ENCODE measurements at places on chromosomes 11 and 22. TPM values are rescaled to one million over a fixed set of nuclear protein-coding genes. Genes with fewer than 3 reads are reported as not detected.

GRCh38 chr22:23764899-23765881 is 2.4 kb downstream of the C22orf15 start:
- DNase-seq: no peak

- DNase-seq: no peak
Observed at GRCh38 chr11:60957188-60957587, 5.2 kb upstream of the SLC15A3 start.

- no peak for DNase-seq
Observed at GRCh38 chr11:47593492-47593933, 698 bp downstream of the C1QTNF4 start.

DNA sequence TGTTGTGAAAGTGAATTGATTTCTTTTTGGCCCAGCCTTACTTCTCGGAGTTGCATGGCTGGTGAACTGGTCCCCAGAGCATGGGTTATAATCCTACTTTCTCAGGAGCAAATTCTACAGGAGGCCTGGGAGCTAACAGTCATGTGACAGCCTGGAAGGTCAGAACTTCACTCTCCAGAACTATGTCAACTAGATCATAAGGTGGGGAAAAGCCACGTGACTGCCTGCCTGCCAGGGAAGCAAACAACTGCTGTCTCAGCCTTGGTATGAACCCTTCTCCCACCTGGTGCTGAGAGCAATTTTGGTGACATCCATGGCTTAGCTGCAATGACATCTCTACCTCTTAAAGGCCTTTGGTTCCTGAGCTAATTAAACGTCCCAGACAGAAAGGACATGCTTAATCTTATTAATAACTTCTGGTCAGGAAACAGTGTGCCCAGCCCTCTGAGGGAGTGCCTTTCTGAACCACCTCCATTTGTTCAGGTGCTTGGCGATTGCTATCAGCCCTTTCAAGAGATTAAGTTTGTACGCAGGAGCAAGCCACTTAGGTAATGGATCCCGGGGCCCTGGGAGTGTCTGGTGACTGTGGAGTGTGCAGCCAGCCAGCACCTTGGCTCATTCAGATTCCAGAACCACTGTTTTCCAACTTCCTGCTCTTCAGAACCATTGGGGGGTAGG is 1.4 kb upstream of the CREB3L1 start:
- no peak for DNase-seq

GRCh38 chr11:46743693-46744339 is 24.8 kb downstream of the F2 start:
- no peak for DNase-seq

- DNase-seq: no peak
Observed at GRCh38 chr11:77167111-77167626, 39.1 kb downstream of the MYO7A start.

DNA sequence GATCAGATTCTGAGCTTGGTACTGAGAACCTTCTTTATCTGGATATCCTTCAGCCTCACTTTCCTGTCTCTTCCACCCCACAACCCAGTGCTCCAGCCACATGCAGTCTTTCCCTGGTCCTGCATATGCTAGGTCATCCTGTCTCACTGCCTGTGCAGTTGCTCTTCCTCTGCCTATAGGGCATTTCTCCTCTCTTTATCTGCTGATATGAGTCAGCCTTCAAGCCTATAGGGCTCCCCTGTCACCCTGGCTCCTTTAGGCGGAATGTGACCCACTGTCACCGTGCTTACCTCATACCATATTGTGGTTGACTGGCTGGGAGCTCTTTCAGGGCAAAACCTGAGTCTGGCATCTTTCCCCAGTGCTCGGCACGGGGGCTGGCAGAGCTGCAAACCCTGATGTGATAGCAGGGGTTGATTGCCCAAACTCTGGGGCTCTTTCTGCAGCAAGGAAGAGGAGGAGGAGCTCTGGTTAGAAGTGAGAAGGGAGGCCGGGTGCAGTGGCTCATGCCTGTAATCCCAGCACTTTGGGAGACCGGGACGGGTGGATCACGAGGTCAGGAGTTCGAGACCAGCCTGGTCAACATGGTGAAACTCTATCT is 26.3 kb downstream of the MEI1 start:
- no peak for DNase-seq

GRCh38 chr22:37898441-37899181 is 7.5 kb upstream of the MICALL1 start:
- DNase-seq: peak; percentile 73

DNA sequence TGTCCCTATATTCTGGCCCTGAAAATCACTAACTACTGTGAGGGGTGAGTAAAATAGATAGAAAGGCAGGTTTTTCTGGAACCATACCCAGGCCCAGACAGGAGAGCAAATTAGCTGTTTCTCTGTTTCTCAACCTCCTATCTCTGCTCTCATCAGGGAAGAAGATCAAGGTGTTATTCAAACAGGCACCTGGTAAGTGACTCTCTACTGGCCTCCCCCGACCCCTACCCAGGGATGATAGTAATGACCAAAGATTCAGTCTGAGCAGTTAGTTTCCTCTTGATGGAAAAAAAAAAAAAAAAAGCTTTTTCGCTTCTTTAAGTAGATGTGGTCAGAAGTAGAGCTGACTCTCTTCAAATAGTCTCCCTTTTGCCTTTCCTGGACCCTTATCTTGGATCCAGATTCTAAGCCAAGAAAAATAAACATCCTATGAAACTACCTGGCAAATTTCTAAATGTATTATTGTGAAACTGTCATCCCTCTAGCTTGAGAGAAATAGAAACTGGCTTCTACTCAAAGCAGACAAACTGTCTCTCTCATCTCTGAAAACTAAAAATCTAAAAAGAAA is 9.9 kb downstream of the LRRC4C start:
- DNase-seq: no peak

- DNase-seq: peak; percentile 14
Observed at GRCh38 chr11:104897891-104898684, at the start of gene CASP12. Gene CASP12, minus strand, starts transcription at chr11:104898460.

DNA sequence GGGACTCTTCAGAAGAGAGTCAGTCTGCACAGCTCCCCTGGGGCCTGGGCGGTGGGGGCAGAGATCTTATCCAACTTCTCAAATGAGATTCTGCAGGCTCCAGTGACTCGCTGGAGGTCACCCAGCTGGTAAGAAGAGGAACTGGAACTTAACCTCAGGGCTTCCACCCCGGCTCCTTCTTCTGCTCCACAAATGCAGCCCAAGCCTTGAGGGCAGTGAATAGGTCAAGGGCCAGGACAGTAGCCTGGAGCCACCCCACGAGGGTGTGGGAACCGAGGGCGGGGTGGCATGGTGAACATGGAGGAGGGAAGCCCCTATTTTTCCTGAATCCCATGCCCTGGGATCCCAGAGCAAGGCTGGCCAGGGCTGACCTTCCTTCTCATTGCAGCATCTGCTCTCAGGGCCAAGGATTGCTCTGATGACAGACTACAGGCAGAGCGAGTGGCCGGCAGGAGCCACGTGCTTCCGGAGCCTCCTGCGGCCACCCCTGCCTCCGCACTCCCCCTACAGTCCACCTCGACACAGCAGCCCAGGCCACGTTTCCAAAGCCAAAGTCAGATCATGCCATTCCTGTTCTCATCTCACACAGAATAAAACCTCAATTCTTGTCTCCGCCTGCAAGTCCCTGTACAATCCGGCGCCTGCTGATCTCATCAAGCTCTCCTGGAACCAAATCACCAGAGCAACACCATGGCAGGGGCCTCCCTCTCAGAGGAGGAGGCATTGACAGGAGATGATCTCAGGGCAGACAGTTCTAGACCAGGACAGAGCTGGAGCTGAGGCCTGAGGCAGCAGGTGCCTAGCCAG is 21.1 kb upstream of the UPK3A start:
- DNase-seq: peak; percentile 74

DNA sequence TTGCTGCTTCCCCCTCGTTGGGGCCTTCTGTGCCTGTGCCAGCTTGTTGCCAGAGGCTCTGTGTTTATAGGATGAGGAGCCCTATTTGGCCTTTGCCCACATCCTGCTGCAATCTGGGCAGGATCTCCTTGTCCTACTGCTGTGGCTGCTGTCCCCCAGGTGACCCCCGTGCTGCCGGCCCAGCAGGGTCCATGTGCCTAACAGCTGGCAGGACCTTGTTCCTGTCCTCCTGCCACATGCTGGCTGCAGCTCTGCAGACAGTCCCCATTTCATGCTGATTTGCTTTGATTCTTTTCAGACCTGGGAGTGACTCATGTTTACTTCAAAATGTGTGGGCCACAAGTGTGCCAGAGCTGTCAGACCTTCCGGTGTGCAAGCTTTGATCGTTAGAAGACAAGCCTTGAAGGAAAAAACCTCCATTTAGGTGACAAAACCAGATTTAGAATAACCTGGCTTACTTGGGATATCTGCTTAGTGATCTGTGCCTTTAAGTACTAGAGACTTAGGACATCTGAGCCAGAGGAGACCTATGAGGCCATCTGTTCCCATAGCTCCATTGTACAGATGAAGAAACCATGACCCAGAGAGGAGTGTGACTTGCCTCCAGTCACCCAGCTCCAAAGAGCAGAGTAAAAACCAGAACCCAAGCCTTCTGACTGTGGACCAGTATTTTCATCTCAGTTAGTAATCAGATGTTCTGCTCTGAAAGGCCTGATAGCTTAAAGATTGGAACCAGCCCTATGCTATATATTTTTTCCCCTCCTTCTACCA is 11.1 kb downstream of the NAV2 start:
- DNase-seq: peak; percentile 58

DNA sequence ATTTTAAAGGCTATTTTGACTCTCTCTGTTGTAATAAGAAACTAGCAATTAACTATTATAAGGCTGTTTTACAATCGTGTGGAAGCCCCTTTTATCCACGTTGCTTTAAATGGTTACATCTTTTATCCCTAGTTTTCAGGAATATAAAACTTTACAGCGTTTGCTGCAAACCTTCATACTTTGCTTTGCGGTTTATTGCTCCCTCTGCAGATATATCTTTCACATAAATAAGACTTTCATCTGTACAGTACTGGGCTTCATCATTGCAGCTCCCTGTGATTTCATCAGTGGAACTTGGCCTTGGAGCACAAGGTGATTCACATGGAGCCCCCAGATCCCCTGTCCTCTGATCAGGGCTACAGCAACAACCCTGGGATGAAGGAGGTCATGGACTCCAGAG is 25.6 kb downstream of the HTR3A start:
- no peak for DNase-seq

- no peak for DNase-seq
Observed at GRCh38 chr11:91433284-91434010, 791.2 kb upstream of the FAT3 start.

GRCh38 chr11:24861440-24861839 is 364.6 kb downstream of the LUZP2 start:
- no peak for DNase-seq

- DNase-seq: no peak
Observed at GRCh38 chr11:13638422-13638821, 30.0 kb upstream of the FAR1 start.

- no peak for DNase-seq
Observed at GRCh38 chr11:121645596-121645995, 192.8 kb upstream of the SORL1-AS1 start.

- no peak for DNase-seq
Observed at GRCh38 chr11:36885154-36885553, 287.1 kb upstream of the RAG2 start.

- DNase-seq: no peak
Observed at GRCh38 chr11:130593064-130593463, 144.6 kb downstream of the ADAMTS15 start.

DNA sequence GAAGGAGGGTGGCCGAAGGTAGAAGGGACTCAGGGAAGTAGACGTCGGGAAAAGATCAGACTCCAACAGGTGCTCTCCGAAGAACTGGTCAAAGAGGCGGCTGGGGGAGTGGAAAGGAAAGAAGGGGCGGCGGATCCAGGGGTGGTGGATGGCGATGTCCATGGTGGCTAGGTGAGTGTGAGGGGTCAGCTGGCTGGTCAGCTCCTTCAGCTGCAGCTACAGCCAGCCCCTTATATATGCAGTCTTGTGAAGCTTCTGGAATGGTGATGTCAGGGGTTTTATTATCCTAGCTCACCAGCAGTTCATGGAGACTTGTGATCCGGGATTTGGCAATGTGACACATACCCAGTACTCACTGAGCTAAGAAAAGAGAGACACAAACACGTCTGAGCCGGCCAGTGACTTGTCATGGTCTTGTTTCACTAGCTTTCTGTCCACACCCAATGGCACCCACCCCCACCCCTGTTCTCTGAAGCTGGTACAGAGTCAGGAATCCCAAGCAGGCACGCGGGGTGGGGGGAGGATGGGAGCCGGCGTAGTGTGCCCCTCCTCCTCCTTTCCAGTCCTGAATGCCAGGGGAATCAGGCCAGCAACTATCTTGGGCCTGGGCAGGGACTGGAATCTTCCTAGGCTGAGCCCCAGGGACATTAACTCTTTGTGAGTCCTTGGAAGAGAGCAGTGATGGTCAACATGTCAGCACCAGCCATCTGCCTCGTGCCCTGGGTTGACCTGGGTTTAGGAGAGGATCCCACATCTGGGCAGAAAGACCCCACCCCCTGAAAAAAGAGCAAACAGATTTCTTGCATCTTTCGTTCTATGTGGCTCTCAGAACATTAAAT is at the start of gene CRYAB:
CRYAB (minus strand) TSS at position 208 of the 839 bp plus-strand sequence; CDS start at position 162, 46 bp downstream.
- peak; percentile 95 for DNase-seq

DNA sequence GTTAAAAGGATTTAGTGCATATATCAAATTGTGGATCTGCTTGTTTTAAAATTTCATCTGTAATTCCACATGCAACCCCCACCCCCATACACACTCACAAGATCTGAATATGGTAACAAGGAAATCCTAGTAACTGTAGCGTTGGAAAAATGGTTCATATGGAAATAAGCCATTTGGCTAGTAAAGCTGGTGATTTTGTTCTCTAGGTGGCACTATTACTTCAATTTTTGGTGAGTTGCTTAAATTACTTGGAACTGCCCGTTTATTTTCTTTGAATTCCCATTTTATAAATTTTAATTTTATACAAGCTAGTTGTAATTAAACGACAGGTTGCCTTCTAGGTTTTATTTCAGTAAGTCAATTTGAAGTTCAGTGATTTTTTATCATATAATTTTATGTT is 5.3 kb downstream of the BDNF start:
- peak; percentile 29 for DNase-seq

MRGPRE gene
- 0.41 TPM for total RNA-seq

CADM1 gene
- 53.1 TPM for total RNA-seq

ELMOD1 gene
- 3.2 TPM for total RNA-seq

RTN4R gene
- total RNA-seq: 7.1 TPM

TEX12 gene
- 2.3 TPM for total RNA-seq

KDELR3 gene
- total RNA-seq: 22.3 TPM

NAV2 gene
- total RNA-seq: 13.7 TPM

TRIM49D1 gene
- not detected for total RNA-seq

SYCE3 gene
- not detected for total RNA-seq

CBLIF gene
- total RNA-seq: not detected
